ENCODE measurements at places on chromosomes 12 and 14. TPM values are rescaled to one million over a fixed set of nuclear protein-coding genes. Genes with fewer than 3 reads are reported as not detected.
A peak's percentile ranks its signal among the peaks of the same experiment; 100 is the strongest.

DNA sequence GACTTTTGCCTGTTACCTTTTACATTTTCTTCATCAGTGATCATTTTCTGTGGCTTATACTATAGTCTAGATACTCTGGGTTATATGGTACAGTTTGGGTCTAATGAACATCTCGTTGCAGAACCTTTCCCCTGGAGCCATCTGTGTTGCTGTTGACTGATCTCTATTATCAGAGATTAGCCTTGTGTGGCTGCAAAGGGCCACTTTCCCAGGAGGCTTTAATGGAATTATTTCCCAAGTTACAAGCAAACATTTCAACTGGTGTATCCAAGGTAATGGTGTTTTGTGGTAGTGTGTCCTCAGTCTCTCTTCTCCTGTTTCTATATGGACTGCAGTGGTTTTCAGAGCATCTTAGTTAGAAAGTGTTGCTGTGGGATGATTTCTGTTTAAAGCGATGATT is 25.9 kb downstream of the UTP20 start:
- DNase-seq, result no peak

Gene RDH12
- total RNA-seq, result 0.29 TPM

Gene FAM222A
- 0.36 TPM for total RNA-seq

DNA sequence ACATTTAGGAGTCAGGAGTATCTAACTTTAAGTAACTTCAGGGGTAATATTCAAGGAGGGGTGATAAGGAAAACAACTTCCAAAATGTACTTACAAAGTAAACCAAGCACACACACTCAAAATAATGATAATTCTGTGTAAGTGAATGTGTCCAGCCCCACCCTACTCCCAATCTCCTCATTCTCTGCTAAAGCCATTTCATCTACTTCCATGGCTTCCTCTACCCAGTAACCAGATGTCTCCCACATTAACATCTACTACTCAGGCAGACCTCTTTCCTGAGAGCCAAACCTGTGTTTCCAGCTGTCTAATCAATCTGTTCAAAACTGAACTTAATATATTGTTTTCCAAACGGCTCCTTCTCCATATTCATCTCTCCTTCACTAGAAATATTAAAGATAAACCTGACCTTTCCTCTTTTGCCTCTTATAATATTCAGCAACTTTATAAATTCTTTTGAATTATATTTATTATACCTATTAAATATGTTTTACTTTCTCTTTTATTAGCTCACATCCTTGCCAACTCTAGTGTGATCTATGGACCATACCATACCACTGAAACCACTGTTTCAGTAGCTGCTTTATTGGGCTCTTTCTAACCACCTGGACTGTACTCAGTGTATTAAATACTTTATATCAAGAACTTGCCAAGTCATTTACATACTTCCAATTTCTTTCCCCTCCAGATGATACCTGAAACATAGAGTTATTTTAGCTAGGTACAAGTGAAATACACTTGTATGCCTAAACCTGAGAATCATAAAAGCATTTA is 170.7 kb downstream of the PPFIA2 start:
- no peak for DNase-seq

DNA sequence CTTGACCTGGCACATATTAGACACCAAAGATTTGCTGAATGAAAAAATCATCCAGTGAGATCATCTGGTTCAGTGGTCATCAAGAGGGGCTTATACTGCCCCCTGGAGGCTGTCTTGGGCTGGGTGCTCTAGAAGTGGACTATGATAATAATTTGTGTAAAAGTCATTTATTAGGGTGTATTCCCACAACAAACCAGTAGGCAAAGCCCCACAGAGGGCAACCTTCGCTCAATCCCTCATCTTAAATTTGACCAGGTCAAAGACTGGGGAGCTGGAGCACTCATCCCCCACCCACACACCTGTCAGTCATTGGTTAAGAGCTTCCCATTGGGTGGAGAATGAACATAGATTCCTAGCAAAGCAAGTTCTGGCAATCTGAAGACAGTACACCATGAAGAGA is 20.0 kb upstream of the FICD start:
- DNase-seq, result peak; percentile 60

- DNase-seq, result peak; percentile 41
These were observed 68.6 kb upstream of the DIO3 start for GRCh38 chr14:101492716-101493115.

GRCh38 chr12:103326190-103326589 is 169.6 kb downstream of the C12orf42 start:
- no peak for DNase-seq

Gene FAM186B
- total RNA-seq, result 0.72 TPM

- no peak for DNase-seq
These were observed 90.1 kb downstream of the TNFAIP2 start for GRCh38 chr14:103213331-103213730.

Gene UNC119B
- 24.5 TPM for total RNA-seq

Gene ABHD4
- 52.1 TPM for total RNA-seq

GRCh38 chr14:99029145-99029915 is 242.7 kb downstream of the BCL11B start:
- no peak for DNase-seq

- DNase-seq, result no peak
These were observed 37.8 kb downstream of the ATF7IP start for GRCh38 chr12:14403293-14403692.

All from osteoblast (primary cell).